Hematopoietic multipotent progenitor cell treated with erythropoietin and hydrocortisone succinate and interleukin-3 and kit ligand, for 15 days (in vitro differentiated cells): ENCODE measurements at places on chromosomes 2 and 18.
A peak's percentile ranks its signal among the peaks of the same experiment; 100 is the strongest.

GRCh38 chr2:182761903-182762302, 45.8 kb downstream of the DNAJC10 start:
- no peak for DNase-seq

DNA sequence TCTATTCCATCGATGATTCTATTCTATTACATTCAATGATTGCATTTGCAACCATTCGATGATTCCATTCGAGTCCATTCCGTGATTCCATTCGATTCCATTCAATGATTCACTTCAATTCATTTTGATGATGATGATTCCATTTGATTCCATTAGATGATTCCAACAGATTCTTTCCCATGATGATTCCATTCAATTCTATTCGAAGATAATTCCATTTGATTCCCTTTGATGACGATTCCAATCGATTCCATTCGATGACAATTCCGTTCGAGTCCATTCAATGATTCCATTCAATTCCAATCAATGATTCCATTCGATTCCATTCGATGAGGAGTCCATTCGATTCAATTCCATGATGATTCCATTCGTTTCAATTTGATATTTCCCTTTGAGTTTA, 1088.8 kb downstream of the RPIA start:
- no peak for DNase-seq

DNA sequence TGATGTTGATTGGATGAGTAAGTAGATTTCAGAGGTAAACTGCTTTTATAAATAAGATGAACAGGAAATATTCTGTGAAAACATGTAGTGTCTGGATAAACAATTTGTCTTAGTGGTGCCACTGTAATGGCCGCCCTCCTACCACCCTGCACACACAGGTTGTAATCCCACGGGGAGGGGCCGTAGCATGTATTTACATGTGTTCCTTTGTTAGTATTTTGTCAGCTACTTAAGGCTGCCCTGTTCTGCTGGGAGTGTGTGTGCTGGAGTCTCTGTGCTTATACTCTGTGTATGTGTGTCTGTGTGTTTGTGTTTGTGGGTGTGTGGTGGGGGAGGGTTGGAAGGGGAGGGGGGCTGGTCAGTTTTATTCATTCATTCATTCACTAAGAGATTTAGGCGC, 5.1 kb downstream of the TSHZ1 start:
- no peak for DNase-seq

DNA sequence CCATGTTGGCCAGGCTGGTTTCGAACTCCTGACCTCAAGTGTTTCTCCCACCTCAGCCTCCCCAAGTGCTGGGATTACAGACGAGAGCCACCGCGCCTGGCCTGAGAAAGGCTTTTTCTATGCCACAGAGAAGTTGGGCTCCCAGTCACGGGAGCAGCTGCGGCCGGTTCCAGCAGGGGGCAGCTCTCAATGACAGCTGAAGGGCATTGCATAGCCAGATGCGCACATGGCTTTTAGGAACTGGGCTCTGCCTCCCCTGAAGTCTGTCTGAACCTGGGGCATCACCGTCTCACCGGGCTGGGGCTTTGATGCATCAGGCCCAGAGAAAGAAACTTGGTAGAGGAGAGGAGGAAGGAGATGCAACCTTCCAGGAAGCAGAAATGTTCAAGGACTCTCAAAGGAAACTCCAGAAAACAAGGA, 84.2 kb upstream of the LAPTM4A start:
- peak; percentile 6 for DNase-seq

DNA sequence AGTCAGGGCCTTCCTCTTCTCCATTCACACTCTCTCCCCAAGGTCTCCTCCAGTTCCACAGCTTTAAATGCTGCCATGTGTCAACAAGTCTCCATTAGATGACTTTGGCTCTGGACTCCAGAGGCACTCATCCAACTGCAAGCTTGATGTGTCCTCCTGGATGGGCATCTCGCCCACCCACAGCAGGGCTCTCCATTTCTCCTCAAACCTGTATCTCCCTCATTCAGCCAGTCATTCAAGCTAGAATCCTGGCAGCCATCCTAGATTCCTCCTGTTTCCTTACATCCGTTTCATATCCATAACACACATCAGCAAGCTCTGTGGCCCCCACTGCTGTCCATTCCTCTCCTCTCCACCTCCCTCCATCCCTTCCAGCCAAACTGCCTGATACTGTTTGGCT, 88.4 kb upstream of the AFF3 start:
- DNase-seq, result no peak
